ENCODE measurements at places on chromosomes 12 and 14. TPM values are rescaled to one million over a fixed set of nuclear protein-coding genes. Genes with fewer than 3 reads are reported as not detected.

The HCAR3 gene
- 0.62 TPM for total RNA-seq

The CACNA1C gene
- 0.27 TPM for total RNA-seq

DNA sequence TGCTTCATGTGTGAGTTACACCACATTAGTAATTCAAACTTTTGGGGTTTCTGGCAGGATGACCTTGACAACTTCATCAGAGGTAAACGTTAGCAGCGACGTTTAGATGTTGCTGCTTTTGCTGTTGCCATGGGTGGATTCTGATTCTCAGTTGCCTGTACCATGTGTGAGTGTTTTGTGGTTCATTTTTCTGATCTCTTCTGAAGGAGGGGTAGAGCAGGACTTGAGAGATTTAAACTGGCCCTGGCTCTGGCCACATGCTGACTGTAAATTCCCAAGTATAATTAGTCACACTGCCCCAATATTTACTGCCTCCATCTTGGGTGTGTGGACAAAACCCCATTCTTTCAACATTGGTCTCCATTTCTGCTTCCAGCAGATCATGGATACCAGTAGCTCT, 110.4 kb downstream of the ETV6 start:
- no peak for DNase-seq

- no peak for DNase-seq
Observed at GRCh38 chr14:33539918-33540357, 410.9 kb downstream of the EGLN3 start.

DNA sequence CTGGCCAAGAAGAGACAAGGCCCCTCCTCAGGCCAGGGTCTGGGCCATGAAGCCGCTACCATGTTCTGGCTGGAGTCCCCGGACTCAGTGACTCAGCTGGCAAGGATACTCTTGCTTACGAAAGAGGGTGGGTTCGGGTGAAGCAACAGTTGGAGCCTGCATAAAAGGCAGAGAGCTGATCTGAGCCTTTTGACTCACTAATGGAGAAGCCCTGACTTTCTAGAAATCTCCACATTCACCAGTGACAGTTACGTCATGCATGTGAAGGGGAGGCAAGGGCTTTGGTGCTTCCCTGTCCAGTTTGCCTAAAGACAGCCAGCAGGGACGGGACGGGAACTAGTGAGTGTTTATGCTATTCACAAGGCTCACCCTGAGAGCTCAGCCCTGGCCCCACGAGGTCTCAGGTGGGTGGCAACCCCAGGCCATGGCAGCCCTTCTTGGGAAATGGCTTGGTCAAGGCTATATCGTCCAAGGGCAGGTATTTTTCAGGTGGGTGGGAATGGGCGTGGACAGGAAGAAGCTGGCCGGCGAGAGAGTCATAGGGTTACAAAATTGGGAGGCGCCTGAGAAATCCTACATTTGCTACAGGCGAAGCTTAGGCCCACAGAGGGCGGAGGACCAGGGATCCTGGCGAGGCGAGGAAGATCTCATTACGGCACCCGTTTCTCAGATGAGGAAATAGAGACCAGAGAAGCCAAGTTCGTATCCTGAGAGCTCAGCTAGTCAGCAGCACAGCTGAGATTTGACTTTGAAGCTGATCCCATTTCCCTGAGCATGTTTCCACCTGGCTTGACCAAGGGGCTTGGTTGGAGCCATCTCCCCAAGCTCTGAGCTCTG, 314.6 kb downstream of the BCL11B start:
- DNase-seq, result no peak

DNA sequence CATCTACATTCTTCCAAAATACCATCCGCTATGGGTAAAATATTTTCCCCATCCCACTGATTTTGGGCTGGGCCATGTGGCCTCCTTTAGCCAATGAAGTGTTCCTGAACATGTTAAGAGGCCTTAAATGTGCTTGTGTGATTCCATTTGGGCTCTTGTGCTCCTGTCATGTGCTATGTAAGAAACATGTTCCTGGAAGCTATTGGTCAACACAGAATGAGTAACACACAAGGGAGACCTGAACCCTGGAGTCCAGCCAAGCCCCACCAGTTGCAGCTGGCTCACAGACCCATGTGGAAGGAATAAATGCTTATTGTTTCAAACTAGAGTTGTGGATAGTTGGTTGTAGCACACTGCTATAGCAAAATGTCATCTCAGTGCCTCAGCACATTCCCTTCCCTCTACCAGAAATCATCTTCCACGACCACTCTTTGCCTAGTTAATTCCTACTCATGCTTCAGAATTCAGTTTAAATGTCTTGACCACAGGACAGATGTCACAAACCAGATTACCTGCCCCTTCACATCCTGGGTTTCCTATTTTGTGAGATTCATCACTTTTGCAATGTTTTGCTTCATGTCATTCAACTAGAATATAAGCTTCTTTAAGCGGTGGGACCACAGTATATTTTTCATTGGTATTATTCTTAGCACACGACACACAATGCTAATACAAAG, 217.3 kb upstream of the EEA1 start:
- no peak for DNase-seq

DNA sequence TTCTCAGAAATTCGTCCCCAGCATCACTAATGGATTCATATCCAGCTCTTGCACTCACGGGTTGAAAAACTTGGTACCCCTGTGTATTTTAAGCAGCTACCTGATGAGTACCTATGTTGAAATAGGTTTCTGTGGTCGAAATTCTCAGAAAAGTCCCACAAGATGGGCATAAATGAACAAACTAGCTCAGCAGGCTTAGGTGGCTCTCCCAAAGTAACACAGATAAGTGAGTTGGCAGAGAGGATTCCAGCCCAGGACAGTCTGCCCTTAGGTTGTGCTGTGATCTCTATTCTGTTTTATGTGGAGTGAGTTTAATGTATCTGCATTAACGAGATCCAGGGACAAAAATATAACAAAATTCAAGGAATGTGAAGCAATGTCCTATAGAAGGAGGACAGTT, 92.3 kb downstream of the RGS6 start:
- no peak for DNase-seq

- no peak for DNase-seq
Observed at GRCh38 chr12:52004042-52004648, 2.6 kb upstream of the TAMALIN start.

GRCh38 chr12:64903479-64904152, 79.2 kb downstream of the TBC1D30 start:
- DNase-seq, result no peak

DNA sequence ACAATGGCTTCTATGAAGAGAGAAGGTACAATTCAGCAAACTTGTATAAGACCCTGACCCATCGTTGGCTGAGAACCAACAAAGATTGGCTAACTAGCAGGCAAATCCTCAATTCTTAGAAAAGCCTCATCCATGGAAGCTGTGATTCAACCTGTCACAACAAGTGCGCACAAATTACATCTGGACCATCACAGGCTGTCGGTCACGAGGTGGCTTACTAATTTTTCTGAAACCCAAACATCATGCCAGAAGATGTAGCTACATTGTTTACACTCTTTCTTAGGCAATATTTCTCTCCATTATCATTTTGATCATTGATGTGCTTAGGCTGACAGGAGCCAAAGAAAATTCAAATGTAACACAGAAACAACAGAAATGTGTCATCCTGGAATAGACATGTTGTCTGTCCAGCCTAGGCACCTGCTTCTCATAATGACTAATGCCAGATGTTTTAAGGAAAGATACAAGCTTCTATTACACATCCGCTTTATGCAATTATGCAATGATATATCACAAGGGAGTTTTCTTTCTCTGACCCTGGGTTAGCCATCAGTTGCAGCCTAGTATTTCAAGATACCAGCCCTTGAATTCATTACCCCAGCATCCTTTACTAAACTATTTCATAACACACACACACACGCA, 92.9 kb upstream of the DIO2 start:
- no peak for DNase-seq

DNA sequence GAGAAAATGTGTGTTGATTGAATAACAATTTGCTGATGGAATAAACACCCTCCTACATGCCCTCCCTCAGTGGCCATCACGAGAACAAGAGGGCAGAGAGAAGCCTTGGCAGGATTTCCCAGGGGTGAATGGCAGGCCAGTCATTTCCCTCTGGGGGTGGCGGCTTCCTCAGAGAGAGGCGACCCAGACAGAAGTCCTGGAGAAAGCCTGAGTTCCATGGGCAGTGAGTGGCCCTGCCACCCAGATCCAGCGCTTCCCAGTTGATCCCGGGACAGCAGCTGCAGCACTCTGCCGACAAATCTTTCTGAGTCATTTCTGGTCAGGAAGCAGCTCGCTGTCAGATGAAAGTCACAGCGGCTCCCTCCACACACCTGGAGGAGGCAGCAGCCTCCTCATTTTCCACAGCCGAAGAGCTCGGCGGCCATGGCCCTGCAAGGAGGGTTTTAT, 123.0 kb downstream of the SCARB1 start:
- DNase-seq, result no peak

DNA sequence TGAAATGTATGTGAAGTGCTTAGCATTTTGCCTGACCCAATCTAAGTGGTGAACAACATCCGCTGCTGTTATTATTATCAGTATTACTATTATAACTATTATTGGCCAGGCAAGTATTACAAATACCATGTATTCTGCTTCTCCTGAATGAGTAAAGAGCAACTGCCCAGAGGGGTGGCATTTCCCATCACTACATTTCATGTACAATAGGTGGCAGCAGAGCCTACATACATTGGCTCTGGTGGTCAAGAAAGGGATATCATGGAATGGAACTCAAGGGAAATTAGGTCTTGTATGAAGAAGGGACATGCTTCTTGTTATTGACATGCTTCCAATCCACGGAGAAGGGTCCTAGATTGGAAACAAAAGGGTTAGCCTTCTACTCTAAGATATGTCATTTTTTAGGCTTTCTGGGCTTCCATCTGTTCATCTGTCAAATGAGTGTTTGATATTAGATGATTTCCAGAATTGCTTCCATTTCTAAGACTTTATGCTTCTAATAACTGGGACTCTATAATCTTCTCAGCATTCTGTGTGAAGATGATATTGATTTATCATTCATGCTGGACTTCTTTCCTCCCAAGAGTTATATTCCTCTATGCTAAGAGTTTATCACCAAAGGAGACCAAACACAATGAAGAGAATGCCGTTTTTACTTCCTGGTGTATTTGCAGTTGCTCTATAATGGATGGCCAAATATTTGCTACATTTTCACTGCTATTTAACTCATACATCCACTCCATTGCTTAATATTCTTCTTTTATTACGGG, 239.1 kb downstream of the SSPN start:
- no peak for DNase-seq

DNA sequence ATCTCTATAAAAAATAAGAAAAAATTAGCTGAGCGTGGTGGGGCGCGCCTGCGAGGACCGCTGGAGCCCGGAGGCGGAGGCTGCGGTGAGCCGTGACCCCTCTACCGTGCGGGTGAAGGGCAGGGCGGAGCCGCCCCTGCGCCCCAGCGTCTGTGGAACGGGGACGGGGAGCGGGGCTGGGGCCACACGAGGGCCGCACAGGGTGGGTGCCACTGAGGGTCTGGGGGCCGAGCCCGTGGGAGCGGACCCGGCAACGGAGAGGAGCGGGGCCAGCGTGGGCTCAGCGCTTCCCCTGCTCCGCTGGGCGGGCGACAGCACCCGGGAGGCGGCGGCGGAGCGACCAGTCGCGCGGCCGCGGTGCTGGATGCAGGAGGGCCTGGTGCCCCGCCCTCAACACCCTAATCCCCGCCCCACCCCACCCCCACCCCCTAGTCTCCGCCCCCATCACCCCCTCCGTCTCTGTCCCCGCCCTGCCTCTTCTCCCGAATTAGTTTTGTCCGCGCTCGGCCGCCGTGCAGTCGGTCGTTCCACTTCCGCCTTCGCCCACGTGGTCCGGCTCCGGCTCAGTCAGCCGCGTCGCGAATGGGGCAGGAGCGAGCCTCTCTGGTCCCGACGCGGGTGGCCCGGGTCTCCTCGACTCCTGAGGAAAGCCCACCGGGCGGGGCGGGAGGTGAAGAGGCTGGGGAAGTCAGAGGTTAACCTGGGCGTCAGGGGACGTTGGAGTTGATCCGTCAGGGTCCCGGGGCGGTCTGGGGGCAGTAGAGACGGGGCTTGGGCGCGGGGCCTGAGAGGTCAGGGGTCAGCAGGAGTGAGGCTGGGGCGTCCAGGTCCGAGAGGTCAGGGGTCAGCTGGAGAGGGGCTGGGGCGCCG, at the start of gene PUS1:
Gene PUS1 (plus strand): TSS at position 566 of the 870 bp plus-strand sequence. CDS start 447 bp downstream, outside the sequence.
- peak; percentile 93 for DNase-seq

- no peak for DNase-seq
Observed at GRCh38 chr14:68693926-68694325, 98.9 kb downstream of the ZFP36L1 start.

DNA sequence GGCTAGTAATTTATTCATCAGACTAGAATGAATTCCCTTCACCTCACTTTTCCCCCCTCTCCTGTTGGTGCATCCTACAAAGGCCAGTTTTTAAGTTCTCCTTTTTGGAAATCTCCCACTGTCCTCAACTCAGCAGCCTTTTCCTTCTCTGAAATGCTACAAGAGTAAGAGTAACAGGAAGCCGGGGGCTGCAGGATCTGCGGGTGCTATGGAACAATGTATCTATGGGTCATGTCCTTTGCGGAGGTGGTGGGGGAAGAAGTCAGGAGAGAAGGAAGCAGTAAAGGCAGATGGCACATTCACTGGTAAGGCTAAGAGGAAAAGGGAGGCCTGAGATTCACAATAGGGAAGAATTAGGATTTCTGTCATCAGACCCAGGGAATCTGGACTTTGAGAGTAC, 22.2 kb upstream of the TESC start:
- DNase-seq, result no peak

DNA sequence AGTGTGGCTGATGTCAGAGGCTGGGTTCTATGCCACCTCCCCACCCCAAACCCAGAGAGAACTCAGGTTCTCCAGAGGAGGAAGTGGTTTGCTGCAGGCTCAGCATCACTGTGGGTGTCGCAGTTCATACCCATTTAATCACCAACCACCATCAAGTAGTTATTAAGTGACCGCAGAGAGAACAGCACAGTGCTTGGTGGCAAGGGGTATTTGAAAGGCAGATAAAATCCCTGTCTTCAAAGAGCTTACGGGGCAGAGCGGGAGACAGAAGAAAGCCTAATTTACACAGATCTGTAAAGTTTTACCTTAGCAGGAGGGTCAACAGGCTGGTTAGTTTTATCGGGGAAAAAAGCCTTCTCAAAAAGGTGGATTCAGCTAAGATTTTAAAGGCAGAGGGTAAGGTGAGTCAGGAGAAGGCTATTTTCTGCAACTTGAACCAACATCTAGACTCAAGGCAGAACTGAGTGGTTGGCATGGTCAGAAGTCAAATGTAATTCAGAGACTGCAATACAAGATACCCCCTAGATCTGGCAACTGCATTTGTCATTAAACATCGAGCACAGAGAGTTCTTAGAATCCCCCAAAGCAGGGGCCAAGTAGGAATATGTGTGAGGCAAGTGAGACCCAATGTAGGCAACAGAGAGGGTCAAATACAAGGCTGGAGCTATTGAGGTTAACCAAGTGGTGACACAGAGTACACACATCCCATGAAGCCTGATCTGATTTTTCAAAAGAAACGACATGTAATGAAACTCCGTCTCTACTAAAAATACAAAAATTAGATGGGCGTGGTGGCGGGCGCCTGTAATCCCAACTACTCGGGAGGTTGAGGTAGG, 13.2 kb downstream of the PXN start:
- DNase-seq, result peak; percentile 67

GRCh38 chr14:33564774-33565630, 385.9 kb downstream of the EGLN3 start:
- no peak for DNase-seq
